ENCODE measurements at places on chromosomes 3 and 15. TPM values are rescaled to one million over a fixed set of nuclear protein-coding genes. Genes with fewer than 3 reads are reported as not detected.

The GRIP2 gene
- not detected for total RNA-seq

- no peaks in the 10 kb centered on the region for H3K4me1 ChIP-seq
- H3K4me3 ChIP-seq = no peak overlapping the region
- no peaks in the 10 kb centered on the region for H3K36me3 ChIP-seq
- H3K27ac ChIP-seq = no peak overlapping the region
- H3K27me3 ChIP-seq = no peaks in the 10 kb centered on the region
Observed at GRCh38 chr3:169203631-169204550, 459.6 kb downstream of the MECOM start.

DNA sequence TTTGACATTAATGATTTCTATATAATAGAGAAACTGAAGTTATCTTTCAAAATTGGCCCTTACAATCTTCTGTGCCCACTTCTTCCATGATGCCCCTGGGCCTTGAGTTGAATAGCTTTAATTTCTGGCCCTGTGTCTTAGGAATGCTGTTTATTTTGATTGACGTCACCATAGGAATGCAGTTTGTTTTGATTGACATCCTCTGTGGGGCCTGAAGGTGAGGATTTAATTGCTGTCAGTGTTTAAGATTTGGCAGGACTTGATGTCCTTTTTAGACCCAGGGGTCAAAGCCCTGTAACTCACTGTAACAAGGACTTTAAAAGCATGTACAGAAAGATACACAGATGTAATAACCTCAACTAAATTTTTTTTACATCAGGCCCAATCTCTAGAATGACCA, 83.3 kb downstream of the GLDN start:
- H3K4me3 ChIP-seq = no peak overlapping the region
- no peak for DNase-seq
- no peaks in the 10 kb centered on the region for H3K27me3 ChIP-seq
- no peaks in the 10 kb centered on the region for H3K36me3 ChIP-seq
- no peak overlapping the region for H3K27ac ChIP-seq
- no peaks in the 10 kb centered on the region for H3K4me1 ChIP-seq

- no peak overlapping the region for H3K4me3 ChIP-seq
- DNase-seq = no peak
- H3K36me3 ChIP-seq = no peaks in the 10 kb centered on the region
- H3K27ac ChIP-seq = no peak overlapping the region
Observed at GRCh38 chr15:41148065-41148464, 32.0 kb upstream of the INO80 start.

- H3K27me3 ChIP-seq = no peaks in the 10 kb centered on the region
- H3K36me3 ChIP-seq = no peaks in the 10 kb centered on the region
- H3K4me3 ChIP-seq = no peak overlapping the region
Observed at GRCh38 chr3:19074257-19074900, 73.9 kb upstream of the KCNH8 start.

GRCh38 chr3:168431491-168431890, 335.8 kb upstream of the GOLIM4 start:
- H3K4me1 ChIP-seq = no peaks in the 10 kb centered on the region
- H3K36me3 ChIP-seq = no peaks in the 10 kb centered on the region
- DNase-seq = no peak
- H3K27me3 ChIP-seq = no peaks in the 10 kb centered on the region
